ENCODE measurements at places on chromosomes 1 and 21.
A peak's percentile ranks its signal among the peaks of the same experiment; 100 is the strongest.

DNA sequence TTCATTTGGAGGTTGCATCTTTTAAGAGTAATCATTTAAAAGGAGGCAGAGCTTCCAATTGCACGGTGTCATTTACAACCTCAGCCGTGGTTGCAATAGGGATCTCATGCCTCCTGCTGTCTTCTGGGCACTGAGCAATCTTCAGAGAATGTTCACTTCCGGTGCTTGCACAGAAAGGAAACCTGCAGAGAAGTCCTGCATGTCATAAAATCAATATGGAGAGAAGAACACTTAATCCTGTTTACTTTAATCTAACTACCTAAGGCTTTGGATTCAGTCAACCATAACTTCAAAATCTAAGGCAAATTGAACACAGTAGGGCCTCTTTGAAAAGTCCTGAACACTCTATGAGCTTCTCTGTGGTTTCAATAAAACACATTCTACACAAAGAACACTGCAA is 11.3 kb upstream of the MAP10 start:
- DNase-seq, result peak; percentile 89

DNA sequence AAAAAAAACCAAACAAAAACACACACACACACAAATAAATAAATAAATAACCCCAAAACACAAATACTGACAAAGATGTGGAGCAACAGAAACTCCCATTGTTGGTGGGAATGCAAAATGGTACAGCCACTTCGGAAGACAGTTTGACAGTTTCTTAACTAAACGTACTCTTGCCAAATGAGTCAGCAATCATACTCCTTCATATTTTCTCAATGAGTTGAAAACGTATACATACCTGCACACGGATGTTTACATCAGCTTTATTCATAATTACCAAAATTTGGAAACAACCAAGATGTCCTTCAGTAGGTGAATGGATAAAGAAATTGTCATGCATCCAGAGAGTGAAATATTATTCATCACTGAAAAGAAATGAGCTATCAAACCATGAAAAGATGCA is 23.5 kb downstream of the ASAP3 start:
- no peak for DNase-seq

- no peak for DNase-seq
These were observed 32.0 kb downstream of the PGBD5 start for GRCh38 chr1:230394134-230394533.

DNA sequence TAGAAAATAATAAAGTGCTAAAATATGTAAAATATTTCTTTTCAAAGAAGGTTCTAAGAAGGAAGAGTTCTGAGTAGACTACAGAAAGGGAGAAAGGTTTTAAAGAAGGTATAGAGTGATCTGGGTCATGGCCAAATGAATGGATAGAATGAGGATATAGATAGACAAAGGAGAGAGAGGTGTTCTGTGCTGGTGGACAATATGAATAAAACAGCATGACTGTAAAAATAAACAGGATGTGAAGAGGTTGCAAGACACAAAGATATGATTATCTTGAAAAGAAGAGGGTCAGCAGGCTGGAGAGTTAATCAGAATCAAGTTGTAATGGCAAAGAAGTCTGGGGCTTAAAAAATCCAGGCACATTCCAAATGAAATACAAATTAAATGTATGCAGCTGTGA is 86.7 kb upstream of the GNG4 start:
- no peak for DNase-seq

- DNase-seq, result peak; percentile 68
These were observed 272.7 kb downstream of the FOXD2 start for GRCh38 chr1:47710329-47711071.

GRCh38 chr1:78289603-78290002 is 201.2 kb upstream of the PTGFR start:
- DNase-seq, result no peak

DNA sequence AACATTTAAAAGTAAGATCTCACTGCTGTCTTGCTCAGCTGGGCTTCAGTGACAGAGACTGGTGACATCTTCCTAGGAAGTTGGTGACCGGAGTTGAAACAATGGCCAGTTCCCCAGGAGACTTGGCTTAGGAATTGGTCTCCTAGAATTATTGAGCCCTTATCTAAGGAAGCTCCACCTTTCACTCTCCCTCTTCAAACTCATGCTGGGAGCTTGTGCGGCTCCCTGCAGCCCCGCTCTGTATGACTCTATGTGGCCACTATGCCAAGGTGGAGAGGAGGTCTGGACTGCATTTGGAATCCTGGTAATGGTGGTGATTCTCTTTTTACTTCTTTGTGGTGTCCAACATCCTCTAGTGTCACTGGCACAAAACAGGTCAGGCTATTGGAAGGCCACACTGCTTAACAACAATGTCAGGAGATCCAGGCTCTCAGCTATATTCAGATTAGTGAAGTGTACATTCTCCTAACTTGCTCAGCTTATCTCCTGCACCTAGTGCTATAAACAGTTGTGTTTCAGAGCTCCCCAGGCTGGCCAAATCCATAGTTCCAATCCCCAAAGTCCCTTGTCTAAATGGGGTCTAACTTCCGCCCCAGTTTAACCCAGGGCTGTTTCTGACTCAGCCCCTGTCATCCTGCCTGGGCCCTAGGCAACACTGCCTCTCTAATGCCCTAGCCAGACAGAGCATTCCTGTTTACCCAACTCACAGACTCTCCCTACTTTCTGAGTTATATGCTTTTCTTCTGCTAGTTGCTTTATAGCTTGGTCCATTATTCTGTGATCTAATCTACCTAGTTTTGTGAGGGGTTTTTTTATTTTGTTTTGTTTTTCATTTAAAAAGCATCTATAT is 18.3 kb downstream of the ATP2B4 start:
- DNase-seq, result no peak

DNA sequence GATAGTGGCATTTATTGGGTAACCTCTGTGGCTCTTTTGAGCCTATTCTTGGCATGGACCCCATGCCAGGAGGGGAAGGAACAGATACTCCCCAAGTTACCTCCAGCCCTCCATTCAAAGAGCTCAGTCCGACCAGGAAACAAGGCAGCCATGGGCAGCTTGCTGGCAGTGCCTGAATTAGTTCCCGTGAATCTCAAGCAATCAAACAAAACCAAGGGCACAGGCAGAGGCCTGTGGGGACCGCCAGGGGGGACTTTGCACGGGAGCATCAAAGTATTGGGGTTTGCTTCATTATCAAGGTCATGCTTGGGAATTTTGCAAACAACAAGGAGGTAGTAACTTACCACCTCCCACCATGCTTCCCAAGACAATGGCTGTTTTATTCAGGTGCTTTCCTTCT is 81.2 kb upstream of the IFFO2 start:
- DNase-seq, result no peak

- no peak for DNase-seq
These were observed 803.7 kb downstream of the KCNT2 start for GRCh38 chr1:195804547-195804946.
